ENCODE measurements at places on chromosomes 7 and 10.

DNA sequence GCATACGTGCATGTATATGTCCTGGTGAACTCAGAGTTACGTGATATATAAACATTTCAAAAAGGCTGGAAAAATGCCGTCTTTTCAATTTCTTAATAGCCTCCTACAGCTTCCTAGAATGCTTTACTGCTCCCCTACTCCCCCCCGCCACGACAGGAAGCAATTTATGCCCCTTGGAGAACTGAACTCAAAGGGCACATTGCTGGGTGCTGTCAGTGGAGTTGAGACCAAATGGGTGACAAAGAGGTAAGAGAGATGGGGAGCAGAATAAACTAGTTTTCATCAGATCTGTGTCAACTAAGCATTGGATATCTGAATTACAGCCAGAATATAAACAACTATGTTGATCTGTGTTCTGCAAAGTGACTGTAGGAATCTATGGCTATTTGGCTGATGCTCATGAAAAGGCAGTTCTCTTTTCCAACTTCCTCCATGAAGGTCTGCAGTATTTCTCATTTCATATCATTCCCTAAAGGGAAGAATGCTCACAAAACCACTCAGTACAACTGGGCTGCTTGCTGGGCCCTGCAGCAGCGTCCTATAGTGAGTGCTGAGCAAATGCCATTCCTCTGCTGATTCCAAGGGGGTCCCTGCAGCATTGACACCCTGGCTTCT lies 171.3 kb upstream of the HPS1 start:
- no peak for DNase-seq

DNA sequence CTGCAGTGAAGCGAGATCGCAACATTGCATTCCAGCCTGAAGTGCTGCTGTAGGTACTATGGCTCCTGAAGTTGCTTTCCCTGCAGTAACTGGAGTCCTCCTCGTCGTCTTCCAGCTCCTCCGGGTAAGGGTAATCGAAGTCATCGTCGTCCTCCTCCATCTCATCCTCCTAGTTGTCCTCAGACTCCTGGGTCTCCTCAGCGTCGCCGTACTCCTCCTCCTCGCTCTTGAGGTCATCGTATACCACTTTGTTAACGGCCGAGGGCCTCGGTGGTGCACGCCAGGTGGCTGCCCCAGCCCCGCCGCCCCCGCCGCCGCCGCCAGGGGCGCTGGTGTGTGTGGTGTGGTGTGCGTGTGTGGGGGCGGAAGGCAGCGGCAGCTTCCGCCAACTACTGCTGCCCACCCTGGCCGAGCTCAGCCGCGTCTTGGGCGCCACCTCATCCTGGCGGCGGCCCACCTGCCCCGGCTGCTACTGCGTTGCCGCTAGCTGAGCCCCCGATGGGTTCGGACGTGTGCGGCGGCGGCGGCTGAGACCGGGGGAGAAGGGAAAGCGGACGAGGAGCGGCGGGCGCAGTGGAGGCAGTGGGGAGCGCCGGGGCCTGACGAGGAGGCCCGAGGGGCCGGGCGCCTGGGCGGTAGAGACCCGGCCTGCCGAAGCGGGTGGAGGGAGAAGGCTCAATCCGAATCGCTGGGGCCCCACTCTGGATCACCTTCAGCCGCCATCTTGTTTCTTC lies 11.8 kb upstream of the ACBD5 start:
- no peak for DNase-seq

DNA sequence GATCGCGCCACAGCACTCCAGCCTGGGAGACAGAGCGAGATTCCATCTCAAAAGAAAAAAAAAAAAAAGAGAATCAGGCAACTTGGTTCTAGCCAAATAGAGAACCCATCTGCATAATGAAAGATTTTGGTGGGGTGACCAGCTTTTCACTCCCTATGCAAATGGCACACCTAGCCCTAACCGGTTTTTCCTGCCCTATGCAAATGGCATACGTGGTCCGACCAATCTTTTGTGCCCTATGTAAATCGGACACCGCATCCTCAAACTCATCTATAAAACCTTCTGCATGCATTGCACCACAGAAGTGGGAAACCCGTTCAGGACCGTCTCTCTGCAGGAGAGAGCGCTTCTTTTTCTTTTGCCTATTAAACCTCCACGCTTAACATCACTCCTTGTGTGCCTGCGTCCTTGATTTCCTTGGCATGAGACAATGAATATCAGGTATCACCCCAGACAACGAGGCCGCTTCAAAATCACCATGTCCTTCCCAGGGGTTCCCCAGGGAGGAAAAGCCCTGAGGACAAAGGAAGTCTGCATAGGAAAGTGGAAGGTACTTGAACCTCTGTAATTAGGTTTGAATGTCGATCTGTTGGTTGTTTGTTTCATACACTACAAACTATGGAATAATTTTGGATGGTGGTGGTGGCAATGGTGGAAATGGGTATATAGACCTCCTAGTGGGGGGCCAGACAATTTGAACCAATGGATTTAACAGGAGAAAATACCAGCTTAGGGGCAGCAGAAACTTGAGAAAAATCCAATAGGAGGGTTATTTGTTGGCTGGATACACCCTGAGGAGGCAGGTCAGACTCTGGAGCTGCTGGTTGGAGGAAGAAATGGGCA lies 396.2 kb downstream of the TYW1 start:
- DNase-seq = no peak

DNA sequence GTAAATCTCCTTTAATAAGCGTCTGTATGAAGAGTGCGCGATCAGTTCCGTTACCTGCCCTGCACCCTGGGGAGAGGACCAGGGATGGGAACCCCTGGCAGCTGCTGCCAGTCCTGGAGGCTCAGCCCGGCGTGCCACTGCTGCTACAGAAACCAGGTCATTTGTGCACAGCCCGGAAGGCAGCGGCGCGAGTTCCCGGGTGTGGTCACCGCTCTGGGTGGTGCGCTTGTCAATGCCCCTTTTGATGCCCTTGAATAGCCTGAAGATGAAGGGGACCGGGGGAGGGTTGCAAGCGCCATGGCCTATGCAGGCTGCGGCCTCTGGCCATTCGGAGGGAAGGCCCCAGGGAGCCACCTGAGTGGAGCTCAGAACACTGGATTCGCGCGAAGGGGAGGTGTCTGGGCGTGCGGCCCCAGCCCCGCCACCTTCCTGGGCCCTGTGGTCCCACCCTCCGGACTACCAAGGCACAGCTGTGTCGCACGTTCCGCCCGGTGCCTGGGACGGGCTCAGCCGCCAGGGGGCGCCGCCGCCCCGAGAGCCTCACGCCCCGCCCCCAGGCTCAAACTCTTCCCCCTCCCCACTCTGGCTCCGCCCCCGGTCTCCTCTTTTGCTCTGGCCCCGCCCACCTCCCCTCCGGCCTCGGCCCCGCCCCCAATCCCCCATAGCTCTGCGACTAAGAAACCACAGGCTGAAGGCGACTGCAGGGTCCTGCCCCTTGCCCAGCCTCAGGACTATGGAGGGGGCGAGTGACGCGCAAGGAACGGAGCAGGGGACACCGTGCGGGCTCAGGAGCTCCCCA lies 16.5 kb downstream of the AP5Z1 start:
- peak; percentile 88 for DNase-seq

GRCh38 chr10:78337016-78337415 lies 303.4 kb downstream of the RPS24 start:
- no peak for DNase-seq

- peak; percentile 2 for DNase-seq
These were observed 481.6 kb downstream of the SH2D4B start for GRCh38 chr10:81019029-81019890.

DNA sequence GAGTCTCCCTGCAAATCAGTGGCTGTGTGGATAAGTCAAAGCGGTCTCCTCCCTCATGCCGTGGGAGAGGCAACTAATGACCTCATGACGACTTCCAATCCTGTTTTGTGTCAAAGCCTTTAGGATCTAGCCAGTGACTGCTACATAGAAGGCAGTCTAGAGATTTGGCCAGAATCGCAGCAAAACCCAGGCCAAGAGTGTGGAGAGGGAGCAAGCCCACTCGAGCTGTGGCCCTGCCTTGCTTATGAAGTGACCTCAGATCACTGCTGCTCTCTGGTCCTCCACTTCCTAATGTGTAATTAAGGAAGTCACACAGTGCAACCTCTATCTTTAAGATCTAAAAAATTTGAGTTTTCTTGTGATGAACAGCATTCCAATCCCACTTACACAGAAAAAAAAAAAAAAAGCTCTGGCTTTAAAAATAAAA lies 296.7 kb upstream of the KLF6 start:
- DNase-seq = no peak

GRCh38 chr10:72011016-72011415 lies 46.8 kb downstream of the CHST3 start:
- DNase-seq = no peak

GRCh38 chr10:2927958-2928840 lies 139.1 kb upstream of the PFKP start:
- peak; percentile 79 for DNase-seq

- peak; percentile 78 for DNase-seq
These were observed 10.6 kb downstream of the GPR146 start for GRCh38 chr7:1054861-1055450.

GRCh38 chr10:27481486-27481885 lies 22.6 kb upstream of the RAB18 start:
- no peak for DNase-seq

GRCh38 chr7:111796671-111797070 lies 234.4 kb upstream of the IMMP2L start:
- no peak for DNase-seq

GRCh38 chr7:112930787-112931186 lies 140.6 kb upstream of the TMEM168 start:
- peak; percentile 20 for DNase-seq

DNA sequence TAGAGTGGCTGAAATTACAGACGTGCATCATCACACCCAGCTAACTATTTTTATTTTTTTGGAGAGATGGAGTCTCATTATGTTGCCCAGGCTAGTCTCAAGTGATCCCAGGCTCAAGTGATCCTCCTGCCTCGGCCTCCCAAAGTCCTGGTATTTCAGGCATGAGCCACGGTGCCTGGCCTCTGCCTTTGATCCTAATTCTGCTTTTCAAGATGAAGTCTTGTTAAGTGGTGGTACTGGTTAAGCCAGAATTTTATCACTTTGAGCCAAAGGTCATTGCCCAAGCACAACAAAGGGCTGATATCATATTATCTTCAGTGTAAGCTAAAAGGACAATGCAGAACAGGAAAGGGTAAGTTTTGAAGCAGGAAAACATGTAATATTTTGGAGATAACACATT lies 64.2 kb downstream of the MYOF start:
- no peak for DNase-seq

DNA sequence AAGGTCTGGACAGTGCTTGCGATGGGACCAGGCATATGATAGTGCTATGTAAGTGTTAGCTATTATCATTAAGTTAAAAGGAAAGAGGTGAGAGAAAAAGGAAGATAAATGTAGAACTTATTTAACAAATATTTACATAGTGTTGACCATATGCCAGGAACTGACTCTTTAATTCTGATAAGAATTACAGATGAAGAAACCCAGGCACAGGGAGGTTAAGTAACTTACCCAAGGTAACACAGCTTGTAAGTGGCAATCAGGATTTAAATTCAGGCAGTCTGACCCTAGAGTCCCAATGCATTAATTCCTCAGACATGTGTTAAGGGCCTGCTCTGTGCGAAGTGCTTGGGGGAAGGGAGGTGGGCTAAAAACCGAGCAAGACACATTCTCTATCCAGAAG lies 11.1 kb downstream of the FFAR4 start:
- no peak for DNase-seq

GRCh38 chr10:106931159-106931852 lies 233.2 kb downstream of the SORCS1 start:
- DNase-seq = no peak

GRCh38 chr10:32065856-32066255 lies 9.6 kb upstream of the KIF5B start:
- no peak for DNase-seq

DNA sequence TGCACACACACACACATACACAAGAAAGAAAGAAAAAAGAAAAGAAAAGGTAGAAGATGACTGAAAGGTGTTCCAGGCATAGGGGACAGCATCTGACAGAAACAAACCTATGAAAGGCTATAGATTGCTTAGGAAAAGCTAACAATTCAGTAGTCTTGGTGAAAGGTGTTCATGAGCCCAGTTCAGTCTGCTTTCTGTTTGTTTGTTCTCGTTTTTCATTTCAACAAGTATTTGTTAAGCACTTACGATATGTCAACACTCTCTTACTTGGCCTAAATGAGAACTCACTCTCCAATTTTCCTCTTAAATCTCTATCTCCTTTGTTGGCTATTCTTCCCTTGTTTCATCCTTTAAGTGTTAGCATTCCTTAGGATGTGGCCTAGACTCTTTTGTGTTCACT lies 133.2 kb downstream of the GRM8 start:
- DNase-seq = no peak

DNA sequence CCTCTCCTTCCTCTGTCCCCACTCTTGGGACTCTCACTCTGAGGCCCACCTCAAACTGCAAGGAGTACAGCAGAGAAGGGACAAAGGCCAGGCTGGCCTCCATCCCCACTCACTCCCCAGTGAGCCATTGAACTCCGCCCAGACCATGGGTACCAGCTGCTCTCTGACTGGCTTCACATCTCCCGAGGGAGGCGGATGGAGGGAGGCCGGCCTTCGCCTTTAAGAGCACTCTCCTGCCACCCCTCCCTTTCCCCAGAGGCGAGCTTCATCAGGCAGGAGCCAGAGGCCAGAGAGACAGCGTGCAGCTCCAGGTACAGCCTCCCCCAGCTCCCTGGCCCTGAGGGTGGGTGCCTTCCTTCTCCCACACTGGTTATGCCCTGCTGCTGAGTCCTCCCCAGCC lies 1.8 kb upstream of the LDB3 start:
- peak; percentile 52 for DNase-seq

DNA sequence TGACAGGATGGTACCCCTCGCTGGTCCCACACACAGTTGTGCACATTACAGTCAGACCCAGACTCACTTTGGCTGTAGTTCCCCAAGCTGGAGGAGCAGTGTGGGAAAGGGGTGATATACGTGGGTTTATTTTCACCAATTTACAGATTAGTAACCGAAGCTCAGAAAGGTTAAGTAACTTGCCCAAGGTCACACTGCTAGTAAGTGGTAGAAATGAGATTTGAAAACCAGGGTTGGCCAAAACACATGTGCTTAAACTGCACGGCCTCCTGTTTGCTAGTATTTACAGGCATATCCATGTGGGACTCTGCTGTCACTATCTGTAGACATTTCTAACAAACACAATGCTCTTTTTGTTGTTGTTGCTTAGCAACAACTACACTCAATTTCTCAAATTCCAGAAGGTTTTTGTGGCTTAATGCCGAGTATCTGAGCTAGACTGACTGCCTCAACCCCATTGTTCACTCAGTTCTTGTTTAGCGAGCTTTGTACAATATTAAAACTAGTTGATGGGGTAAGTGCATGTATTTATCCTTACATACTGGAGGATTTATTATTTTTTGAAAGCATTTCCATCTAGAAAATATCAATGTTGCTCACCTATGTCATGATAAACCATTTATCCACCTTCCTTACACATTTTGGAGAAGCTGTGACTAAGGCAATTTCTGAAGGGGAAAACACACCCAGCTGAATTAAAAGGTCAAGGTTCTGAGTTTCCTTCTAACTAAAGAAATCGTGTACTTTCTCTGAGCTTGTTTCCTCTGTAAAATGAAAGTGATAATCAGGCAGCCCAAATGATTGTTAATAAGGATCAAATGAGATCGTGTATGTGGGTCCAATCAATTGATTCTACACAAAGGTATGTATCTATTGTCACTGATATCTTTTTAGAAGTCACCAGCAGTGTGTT lies 5.3 kb upstream of the TMEM139 start:
- no peak for DNase-seq

- DNase-seq = no peak
These were observed 111.5 kb downstream of the BMPER start for GRCh38 chr7:34016876-34017275.

Data from head of caudate nucleus (tissue), 42 donors.